ENCODE measurements at places on chromosomes 7 and 10. TPM values are rescaled to one million over a fixed set of nuclear protein-coding genes. Genes with fewer than 3 reads are reported as not detected.

The PAPOLB gene
- 0.25 TPM for total RNA-seq

The UCMA gene
- not detected for total RNA-seq

The SLC13A4 gene
- not detected for total RNA-seq

The OPALIN gene
- not detected for total RNA-seq

The MEOX2 gene
- 2.1 TPM for total RNA-seq

The PODXL gene
- 210 TPM for total RNA-seq

DNA sequence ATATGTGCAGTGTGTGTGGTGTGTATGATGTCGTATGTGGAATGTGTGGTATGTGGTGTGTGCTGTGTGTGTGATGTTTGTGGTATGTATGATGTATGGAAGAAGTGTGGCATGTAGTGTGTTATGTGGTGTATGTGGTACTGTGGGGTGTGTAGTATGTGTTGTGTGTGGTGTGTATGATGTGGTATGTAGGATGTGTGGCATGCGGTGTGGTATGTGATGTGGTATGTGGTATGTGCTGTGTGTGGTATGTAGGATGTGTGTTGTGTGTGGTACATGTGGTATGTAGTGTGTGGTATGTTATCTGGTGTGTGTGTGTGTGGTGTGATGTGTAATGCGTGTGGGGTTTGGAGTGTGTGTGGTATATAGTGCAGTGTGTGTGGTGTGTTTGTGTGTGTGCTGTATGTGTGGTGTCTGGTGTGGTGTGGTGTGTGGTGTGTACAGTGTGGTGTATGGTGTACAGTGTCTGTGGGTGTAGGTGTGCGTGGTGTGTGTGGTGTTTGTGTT is 129.6 kb downstream of the ATP6V0E2 start:
- no peak for DNase-seq

- no peak for DNase-seq
Measured at GRCh38 chr10:47408606-47409005, 24.5 kb upstream of the ZNF488 start.

GRCh38 chr7:157979636-157980340 is 607.8 kb downstream of the PTPRN2 start:
- DNase-seq: no peak

DNA sequence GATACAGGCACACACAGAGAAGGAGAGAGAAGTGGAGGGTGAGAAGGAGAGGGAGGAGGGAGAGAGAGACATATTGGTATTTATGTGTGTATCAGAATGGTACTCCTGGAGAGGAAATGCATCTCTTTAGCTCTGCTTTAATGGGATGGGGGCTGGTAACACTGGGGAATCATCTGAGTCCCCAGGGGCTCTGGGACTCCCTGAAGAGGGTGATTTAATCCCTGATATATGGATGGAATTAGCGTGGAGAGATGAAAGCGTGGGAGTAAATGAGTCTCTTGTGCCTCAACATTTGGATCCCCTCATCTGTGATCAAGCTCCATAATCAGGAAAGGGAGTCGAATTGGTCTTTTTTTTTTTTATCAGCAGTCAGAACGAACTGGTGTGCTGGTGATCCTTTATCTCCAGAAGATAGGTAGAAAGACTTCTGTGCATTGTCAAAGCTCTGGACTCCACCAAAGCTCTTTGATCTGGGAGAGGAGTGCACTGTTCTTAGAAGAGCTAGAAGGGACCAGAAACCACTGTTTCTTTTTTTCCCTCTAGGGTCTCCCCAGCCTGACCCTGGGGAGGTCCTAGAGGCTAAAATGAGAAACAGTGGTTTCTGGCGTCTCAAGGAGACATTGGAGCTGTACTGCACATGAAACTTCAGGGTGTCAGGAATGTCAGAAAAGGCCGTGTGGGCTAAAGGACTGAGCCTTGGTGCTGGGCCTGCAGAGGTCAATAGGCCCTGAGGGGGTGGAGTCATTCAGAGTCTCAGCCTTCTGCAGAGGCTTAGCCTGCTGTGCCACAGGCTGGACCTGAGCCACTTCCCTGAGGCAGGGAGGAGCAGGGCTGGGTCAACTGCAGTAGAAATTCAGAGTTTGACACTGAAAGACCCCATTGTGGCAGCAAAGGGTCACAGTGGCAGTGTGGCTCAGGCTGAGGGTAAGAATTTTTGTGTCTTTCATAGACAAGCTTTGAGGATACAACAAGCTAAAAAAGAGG is 234.4 kb upstream of the SLC26A5 start:
- no peak for DNase-seq

DNA sequence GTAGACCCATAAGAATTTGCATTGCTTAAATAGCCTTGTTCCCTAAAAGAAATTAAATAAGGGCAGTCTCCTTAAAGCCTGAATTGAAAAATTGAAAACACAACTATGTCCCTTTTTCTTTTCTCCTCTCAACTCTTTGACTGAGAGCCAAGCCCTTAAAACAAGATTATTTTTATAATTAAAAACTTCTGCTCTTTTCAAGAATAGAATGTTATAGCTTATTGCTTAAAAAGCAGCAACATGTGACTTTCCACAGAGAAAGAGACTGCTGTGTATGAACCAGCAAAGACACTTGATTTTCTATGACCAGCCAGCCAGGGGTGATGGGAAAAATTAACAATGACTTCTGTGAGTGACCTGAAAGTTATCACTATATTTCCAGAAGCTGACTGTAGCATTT is 295.2 kb upstream of the CELF2 start:
- DNase-seq: no peak

GRCh38 chr7:103719070-103719469 is 270.4 kb downstream of the RELN start:
- DNase-seq: no peak

GRCh38 chr10:70087616-70088307 is 35.1 kb downstream of the MACROH2A2 start:
- DNase-seq: no peak

DNA sequence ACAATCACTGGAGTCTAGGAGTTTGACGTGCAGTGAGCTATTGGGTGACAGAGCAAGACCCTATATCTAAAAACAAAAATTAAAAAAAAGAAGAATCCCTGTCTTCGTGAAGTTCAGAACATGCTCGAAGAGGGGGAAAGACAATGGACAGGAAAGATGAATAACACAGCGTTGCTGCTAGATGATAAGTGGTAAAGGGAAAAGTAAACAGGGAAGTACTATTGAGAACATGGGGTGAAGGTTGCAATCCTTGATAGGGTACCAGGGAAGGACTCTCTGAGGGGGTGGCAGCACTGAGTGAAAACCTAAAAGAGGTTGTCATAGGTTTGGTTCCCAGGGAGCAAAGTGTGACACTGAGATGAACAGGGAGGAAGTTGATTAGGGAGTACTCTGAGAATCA is 2.8 kb upstream of the ABRAXAS2 start:
- no peak for DNase-seq

DNA sequence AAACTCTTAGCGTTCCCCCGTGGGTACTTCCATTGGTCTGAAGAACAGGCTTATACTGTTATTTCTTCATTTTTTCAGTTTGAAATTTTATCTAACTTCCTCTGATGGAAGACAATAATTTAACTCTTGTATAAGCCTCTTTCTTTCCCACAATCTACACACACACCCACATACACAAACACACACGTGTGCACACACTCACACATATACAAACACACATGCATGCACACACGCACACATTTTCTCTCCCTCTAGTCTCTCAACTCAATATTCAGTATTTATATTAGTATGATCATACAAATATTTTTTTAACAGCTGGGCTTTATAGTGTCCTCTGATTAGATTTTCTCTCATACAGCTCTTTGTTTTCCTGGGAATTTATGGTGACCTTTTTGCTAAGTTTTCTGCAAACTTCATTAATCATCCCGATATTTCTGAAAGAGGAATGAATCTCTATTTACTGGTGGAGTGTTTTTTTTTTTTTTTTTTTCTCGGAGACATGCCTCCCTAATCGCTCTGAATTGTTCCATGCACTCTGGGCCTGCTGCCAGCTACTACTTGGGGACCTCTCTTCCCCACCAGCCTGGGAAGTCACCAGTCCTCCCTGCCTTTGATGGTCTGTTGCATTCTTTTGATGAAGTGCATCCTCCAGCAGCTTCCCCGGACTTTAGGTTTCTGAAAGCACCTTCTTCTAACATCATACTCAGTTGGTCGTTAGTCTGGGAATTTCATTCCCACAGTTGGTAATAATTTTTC is 75.5 kb downstream of the ZNF777 start:
- no peak for DNase-seq

DNA sequence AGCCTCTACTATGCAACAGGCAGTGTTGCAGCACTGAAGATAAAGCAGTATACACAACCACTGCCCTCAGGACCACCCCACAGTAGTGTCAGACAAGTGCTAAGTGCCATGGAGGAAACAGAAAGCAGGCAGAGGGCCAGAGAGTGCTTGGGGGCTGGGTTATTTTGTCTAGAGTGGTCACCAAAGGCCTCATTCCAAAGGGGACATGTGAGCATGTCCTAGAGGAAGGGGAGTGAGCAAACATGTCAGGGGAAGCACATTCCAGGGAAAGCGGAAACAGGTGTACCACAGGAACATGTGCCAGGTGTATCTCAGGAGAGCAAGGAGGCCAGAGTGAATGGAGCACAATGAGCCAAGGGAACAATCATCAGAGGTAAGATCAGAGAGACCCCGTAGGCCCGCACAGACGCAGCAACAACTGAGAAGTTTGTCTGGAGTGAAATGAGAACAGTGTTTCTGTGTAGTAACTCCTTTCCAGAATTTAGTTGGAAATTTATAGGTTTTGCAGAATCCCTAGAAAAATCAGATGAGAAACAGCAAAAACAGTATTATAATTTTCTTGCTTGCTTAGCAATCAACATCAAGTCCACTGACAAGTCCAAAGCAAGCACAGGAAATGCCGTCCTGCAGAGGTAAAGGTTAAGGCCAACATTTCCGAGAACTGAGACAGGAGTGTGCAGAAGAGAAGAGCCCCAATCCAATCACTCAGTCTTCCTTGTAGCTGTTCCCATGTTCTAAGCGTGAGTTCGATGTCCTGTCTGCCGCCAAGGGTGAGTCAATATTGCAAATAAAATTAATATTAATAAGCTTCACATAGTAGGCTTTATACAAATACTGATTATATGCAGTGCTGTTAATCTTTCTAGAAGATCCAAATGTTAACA is 67.3 kb downstream of the SGMS1 start:
- DNase-seq: peak; percentile 62

DNA sequence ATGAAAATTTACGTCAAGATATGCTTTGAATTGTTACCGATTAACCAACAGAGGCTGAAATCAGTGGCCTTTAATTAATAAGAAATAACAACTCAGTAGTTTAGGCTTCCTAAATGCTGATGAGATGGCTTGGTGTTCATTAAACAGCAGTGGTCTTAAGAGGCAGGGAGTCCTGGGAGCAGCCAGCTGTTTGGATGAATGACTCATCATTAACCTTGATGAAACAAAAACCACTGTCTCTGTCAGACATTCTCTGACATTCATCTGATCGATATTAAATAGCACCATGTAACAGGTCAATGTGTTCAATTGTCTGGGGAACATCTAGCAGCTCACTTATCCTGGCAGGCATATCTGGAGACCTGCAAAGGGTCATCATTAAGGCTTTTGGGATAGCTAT is 234.2 kb upstream of the LRRN3 start:
- no peak for DNase-seq

- DNase-seq: no peak
Measured at GRCh38 chr7:36025190-36025589, 127.9 kb upstream of the EEPD1 start.

DNA sequence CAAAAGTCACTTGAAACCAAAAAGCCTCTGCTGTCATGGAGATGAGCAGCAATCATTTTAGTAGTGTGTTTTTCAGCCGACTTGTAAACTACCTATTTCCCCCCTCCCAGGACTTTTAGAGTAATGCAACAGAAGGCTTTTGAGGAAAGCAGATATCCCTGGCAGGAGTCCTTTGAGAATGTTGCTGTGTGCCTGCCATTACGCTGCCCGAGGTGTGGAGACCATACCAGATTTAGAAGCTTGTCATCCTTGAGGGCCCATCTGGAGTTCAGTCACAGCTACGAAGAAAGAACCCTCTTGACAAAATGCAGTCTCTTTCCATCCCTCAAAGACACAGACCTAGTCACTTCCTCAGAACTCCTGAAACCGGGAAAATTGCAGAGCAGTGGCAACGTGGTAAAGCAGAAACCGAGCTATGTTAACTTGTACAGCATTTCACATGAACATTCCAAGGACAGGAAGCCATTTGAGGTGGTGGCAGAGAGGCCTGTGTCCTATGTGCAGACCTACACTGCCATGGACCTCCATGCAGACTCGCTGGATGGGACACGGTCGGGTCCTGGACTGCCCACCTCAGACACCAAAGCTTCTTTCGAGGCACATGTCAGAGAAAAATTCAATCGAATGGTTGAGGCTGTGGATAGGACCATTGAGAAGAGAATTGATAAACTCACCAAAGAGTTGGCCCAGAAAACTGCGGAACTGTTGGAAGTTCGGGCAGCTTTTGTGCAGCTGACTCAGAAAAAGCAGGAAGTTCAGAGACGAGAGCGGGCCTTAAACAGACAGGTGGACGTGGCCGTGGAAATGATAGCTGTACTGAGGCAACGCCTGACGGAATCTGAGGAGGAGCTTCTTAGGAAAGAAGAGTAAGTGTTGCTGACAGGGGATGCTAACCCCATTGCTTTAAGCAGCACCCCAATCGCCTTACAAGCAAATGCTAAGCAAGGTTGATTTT is 2.2 kb downstream of the ZNF365 start:
- no peak for DNase-seq

DNA sequence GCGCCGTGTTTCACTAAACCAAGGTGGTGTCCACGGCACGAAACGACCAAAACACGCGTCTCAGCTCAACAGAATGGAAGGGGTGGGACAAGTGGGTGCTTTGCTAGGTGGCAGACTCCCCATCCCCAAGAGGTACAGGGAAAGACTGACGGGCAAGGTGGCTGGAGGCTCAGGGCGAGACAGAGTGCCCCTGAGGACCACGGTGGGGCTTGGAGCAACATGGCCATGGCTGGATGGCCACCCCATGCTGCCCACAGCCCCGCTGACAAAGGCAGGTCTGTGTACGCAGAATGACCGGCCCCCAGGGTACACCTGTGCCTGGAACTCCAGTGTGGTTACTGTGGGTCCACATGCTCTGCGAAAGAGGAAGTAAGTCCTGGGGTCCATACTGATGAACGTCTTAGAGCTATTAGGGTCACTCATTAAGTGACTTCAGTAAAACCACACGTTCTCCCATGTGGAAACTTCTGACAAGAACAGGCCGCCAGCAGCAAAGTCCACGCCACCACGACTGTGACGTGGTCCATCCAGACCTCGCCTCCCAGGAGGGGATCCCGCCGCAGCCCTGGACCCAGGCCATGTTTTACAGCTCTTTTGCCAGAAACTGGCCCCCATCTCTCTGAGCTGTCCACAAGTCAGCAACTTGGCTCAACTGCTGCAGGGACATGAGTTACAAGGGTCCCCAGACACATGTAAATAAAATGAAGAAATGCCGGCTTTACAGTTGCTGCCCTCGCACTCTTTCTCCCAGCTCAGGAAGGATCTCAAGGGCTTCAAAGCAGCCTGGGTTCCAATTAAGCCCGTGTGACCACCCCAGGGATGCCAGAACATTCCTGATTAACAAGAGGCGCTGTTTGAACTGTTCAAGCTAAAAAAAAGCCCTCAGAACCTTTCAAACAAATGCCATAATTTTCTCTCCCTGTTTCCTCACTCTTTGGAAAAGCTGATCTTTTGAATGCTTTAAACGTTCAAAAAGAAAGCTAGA is 66.8 kb downstream of the MAD1L1 start:
- no peak for DNase-seq

Data from dermis microvascular lymphatic vessel endothelial cell (primary cell).